ENCODE measurements at places on chromosomes 16 and 17.

- no peak for DNase-seq
Observed at GRCh38 chr17:1467898-1468492, 12.0 kb upstream of the CRK start.

- no peak for DNase-seq
Observed at GRCh38 chr16:27127308-27127707, 60.6 kb downstream of the C16orf82 start.

GRCh38 chr17:35773679-35774425 is 13.2 kb downstream of the C17orf50 start:
- DNase-seq = no peak

DNA sequence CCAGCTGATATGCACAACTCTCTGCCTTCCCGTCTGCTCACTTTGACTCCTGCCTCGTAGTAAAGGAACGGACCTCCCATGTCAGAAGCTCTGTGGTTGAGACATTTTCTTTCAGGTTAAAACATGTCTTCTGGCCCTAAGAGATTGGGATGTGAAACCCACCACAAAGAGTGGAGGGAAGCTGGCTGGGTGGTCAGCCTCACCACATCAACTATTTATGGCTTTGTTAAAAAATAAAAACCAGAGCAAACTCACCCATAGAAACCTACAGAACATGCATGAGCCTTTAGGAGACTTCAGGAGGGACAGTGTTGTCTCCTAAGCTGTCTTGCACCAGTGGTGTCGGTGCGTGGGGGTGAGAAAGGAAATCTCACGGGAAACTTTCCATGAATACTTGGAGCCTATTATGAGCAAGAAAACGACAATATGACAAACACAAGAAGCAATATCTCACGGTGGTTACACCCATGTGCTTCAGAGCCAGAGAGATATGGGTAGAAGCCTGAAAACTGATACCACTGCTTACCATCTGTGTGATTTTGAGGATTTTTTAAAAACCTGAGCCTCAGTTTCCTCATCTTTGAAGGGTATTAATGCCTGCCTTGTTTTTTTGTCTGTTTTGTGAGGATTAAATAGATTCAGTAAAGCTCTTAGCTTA is 61.7 kb upstream of the XYLT1 start:
- DNase-seq = no peak

GRCh38 chr17:705863-706262 is 8.8 kb downstream of the VPS53 start:
- no peak for DNase-seq
